ENCODE measurements at places on chromosomes 13 and 19.

- DNase-seq: no peak
Observed at GRCh38 chr19:1533510-1534150, 9.8 kb downstream of the PLK5 start.

DNA sequence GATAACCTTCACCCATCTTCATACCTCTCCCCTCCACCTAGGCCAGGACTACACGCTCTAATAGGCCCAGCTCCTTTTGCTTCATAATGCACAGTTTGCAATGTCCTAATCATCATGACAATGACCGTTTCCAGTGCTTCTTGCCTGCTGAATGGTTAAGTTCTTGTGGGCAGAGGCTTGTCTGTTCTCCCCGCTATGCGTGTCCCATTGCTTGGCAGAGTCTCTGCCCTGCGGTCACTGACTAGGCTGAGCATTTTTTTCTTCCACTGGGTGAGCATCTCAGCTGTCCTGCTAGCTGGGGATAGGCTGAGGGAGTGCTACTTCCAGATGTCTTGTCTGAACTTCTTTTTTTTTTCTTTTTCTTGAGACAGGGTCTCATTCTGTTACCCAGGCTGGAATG is 314.7 kb downstream of the UQCRFS1 start:
- DNase-seq: no peak

DNA sequence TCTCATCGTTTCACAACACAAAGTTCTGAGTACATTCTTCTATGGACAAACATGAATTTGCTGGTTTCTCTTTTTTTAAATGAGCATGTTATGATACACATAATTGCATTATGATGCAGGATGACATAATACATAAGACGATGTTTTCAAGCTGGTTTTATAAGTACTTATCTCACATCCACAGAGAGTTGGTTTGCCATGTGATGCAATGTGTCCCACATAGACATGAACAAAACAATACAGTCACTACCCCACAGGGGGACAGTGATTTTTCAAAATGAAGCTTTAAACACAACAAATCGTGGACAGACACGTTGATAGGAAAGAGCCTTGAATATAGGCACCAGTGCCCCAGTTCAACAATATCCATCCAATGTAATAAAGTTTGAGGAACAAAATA is 447.1 kb downstream of the KLF12 start:
- no peak for DNase-seq

- no peak for DNase-seq
Observed at GRCh38 chr19:46741447-46741846, 4.4 kb upstream of the FKRP start.

DNA sequence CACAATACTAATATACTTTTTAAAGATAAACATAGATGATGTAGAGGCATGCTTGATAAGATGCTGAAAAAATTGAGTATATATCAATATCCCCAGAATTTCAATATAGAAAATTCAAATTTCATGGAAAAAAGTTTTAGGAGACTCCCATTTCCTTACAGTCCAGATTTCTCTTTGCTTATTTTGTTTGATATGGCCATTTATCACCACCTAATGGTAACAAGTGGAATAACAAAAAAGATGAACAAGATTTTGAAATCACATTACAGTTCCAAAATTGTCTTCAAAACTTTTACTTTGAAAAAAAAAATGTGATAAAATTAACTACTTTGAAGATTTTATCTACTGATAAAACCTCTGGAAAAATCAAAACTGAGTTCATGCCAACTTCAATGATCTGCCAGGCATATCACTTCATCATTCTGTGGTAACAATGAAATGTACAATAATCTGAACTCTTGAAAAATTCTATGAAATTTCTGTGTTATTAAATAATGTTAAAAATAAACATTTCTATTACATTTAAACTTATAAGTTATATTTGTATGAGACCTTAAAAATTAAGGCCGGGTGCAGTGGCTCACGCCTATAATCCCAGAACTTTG is 17.5 kb downstream of the MIPEP start:
- DNase-seq: peak; percentile 44

- DNase-seq: no peak
Observed at GRCh38 chr13:95689582-95689926, 12.6 kb downstream of the DNAJC3 start.

DNA sequence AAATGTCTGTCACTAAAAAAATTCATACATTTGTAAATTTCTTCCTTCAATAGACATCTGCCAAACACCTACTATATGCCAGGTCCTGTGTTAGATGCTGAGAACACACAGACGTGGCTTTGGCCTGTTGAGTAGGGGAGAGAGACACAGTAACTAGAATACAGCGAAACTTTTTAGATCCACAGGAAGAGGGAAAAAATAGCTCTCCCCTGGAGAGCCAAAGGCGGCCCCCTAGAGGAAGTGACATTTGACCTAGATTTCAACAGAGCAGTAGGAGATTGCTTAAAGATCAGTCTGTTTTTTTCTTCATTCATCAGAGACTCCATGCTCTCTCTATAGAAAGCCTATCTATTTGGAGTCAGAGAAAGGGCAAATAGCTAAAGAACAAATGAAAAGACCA is 11.3 kb downstream of the LCP1 start:
- no peak for DNase-seq

GRCh38 chr19:39839678-39840327 is 5.8 kb upstream of the DYRK1B start:
- no peak for DNase-seq

DNA sequence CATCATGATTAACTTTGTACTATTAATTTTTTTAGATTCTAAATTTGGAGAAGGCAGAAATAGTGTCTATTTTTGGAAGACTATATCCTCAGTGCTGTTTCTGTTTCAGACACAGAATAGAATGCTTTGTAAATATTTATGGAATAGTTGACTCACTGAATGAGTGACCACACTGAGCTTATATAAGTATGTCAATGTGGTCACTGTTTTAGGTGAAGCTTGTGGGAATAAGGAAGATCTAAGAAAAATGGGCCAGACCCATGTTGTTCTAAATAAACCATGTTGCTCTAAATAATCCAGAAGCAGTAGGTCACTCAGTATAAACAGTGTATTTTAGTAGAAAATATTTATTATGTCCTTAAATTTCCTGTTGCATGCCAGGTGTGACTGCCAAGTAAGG is 45.5 kb upstream of the DACH1 start:
- no peak for DNase-seq

DNA sequence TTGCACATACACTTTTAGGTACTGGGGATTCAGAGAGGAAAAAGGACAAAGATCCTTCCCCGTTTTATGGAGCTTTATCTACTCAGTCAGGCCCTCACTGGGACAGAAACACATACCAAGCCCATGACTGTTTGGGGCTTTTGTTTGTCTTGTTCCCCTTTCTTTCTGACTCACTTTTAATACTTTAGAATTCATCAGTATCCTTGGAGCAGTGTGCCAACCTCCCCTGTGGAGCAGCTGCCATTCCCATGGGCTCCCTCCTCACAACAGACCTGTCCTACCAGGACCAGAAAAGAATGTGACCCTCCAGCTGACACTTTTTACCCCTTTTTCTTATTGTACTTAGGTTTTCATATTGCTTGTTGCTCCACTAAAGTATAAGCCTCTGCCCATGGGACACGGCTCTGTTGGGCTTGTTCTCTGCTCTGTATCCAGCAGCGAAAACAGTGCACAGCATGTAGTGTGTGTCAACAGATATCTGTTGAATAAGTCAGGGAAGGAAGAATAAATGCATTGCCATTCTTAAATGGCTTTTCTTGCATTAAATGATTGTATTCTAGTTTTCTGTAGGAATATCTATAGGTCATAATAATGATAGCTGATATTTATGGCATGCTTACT is 431.1 kb downstream of the EFNB2 start:
- DNase-seq: no peak

GRCh38 chr13:80524447-80525215 is 183.7 kb upstream of the SPRY2 start:
- no peak for DNase-seq

DNA sequence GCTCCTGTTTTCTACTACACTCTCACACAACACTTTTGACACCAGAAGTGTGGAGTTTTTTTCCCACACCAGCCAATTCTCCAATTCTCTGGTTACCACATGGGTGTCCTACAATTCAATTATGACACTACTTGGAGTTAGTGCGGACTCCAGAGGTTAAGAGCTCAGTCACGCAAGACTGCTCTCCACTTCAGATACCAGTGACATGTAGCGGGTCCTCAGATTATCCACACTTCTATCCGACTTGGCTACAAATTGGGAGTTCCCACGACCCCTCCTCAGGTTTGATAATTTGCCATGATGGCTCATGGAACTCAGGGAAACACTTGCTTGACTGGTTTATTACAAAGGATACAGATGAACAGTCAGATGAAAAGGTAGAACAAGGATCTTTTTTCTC is 32.9 kb downstream of the PAN3 start:
- DNase-seq: no peak

DNA sequence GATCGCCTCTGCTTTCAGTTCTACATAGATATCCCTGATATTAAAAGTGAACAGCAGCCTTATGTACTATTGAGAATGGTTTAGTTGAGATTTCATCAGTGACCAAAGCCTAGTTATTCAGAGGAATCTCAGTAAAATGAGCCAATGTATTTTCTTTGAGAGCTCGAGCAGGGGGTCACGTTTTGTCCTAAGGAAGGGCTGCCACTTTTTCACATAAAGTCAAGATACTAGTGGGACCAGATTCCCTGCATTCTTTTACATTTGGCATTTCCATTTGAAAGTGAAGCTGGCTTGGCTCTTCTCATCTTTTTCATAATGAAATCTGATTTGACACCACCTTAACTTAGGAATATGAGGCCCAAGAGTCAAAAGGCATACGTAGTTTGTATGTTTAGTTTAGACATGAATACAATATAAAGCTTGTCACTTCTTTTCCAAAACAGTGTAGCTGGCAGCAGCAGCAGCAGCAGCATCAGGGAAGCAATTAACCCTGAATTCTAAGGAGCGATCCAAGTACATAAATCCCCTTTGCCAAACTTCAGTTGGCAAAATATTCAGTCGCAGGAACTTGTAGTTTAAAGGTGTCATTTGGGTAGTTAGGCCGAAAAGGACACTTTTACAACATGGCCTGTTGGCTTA is 1752.2 kb upstream of the PCDH20 start:
- DNase-seq: no peak

GRCh38 chr13:26017932-26018665 is 33.7 kb downstream of the SHISA2 start:
- no peak for DNase-seq

DNA sequence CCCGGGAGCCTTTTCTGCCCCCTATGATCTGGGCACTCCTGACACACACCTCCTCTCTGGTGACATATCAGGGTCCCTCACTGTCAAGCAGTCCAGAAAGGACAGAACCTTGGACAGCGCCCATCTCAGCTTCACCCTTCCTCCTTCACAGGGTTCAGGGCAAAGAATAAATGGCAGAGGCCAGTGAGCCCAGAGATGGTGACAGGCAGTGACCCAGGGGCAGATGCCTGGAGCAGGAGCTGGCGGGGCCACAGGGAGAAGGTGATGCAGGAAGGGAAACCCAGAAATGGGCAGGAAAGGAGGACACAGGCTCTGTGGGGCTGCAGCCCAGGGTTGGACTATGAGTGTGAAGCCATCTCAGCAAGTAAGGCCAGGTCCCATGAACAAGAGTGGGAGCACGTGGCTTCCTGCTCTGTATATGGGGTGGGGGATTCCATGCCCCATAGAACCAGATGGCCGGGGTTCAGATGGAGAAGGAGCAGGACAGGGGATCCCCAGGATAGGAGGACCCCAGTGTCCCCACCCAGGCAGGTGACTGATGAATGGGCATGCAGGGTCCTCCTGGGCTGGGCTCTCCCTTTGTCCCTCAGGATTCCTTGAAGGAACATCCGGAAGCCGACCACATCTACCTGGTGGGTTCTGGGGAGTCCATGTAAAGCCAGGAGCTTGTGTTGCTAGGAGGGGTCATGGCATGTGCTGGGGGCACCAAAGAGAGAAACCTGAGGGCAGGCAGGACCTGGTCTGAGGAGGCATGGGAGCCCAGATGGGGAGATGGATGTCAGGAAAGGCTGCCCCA is 8.5 kb upstream of the CEACAM7 start:
- no peak for DNase-seq

GRCh38 chr19:31560086-31561060 is 211.1 kb upstream of the TSHZ3 start:
- no peak for DNase-seq

- DNase-seq: no peak
Observed at GRCh38 chr19:51719251-51719988, 4.4 kb downstream of the HAS1 start.

GRCh38 chr13:74726206-74726605 is 592.0 kb upstream of the KLF12 start:
- no peak for DNase-seq

DNA sequence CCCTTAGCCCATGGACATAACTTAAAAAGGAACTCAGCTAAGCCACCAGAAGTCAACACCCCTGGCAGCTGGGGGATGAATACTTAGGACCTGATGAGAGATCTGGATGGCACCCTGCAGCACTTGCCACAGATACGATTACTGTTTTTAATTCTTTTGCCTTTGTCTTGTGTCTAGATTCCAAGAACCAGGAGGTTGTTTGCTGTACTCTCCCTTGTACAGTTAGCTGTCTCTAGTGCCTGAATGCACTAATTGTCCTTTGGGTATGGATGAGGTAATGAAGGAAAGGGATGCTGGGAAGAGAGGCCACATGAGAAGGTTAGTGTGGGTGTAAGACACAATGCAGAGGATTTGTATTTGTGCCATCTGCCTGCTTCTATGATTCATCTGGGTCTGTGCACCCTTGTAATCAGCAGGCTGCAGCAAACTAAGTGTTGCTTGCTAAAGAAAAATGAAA is 385.8 kb downstream of the KCNRG start:
- DNase-seq: no peak

GRCh38 chr13:91313581-91313980 is 33.9 kb upstream of the MIR17HG start:
- no peak for DNase-seq

- no peak for DNase-seq
Observed at GRCh38 chr19:35212241-35212640, 16.3 kb downstream of the FAM187B start.

DNA sequence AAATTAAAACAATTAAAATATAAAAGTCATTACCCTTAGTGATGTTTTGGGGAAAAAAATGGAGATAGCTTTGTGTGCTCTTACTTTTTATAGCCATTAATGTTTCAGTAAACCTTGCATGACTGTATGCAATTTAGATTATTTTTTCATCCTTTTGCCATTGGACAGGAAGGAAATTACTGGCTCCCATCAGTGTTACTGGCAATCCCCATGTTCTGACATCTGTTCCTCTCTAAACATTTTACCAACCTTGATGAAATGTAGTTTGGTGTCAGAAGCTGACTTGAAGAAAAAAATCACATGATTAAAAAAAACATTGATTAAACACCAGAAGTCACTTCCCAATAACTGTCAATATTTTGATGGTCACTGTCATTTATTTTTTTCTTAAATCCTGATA is 52.3 kb upstream of the ZNF536 start:
- no peak for DNase-seq

- DNase-seq: no peak
Observed at GRCh38 chr13:79468819-79469218, 12.1 kb upstream of the NDFIP2 start.

- DNase-seq: no peak
Observed at GRCh38 chr13:97306645-97307044, 84.5 kb downstream of the MBNL2 start.

Measured in hematopoietic multipotent progenitor cell treated with erythropoietin and hydrocortisone succinate and interleukin-3 and kit ligand, for 17 days (in vitro differentiated cells).